Activated T-helper 1 cell treated with anti-CD3 and anti-CD28 coated beads, Interleukin-12 subunit alpha, Interleukin-12 subunit beta, Interleukin-2, Interleukin-4 antibody, amounts not matched to agents 30 ng/mL and 10 ng/mL and 1 ng/mL, durations not matched to agents 14 hours and 24 hours and 36 hours (primary cell): ENCODE measurements at places on chromosomes 4 and X.

- no peak for DNase-seq
Observed at GRCh38 chr4:138110815-138111214, 131.3 kb downstream of the SLC7A11 start.

- DNase-seq: no peak
Observed at GRCh38 chr4:24473309-24473721, 111.0 kb downstream of the DHX15 start.

DNA sequence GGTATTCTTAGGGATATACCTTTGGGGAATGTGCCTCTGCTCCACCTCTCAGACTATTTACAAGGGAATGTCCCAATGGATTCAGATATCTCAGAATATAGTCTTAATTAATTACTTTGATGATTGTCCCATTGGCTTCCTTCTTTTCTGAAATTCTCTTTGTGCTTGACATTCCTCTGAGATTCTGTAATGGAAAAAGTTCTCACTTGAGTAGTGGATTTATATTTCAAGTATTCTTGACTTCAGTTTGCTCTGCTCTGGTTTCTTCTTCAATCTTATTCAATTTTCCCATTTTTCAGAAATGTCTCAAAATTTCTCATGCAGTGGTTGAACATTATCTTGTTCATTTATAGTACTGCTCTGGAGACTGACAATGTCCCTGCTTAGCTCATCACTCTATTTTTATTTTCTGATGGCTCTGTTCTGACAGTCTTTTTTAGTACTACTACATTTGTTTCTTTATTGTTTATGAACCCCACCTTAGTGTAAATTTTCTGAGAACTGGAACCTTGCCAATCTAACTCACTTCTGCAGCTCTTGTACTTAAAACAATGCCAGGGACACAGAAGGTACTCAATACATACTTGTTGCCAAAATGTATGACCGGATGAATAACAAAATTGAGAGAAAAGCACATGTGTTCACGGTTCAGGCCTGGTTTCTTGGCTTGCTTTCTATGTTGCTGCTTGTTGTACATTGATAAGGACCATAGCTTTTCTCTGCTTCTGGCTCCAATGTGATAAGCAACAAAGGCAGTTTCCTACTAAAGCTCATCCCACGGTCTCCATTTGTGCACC is 471.7 kb downstream of the GASK1B start:
- no peak for DNase-seq

DNA sequence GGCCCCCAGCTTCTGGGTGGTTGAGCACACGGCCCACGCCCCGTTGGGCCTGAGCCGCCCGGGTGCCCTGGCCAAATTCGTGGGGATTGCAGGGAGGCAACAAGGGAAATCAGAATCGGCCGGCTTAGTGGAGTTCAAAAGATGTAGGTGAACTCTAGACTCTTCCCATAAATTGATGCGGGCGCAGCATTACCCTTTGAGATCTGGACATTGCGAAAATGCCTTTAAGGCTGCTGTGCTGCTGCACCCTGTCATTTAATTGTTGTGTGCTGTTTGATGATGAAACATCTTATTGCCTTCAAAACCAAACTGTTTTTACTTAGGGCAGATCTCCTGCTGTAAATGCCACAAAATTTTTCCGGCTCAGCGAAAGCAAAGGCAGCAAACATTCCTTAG is 409 bp upstream of the MPP1 start:
- no peak for DNase-seq

DNA sequence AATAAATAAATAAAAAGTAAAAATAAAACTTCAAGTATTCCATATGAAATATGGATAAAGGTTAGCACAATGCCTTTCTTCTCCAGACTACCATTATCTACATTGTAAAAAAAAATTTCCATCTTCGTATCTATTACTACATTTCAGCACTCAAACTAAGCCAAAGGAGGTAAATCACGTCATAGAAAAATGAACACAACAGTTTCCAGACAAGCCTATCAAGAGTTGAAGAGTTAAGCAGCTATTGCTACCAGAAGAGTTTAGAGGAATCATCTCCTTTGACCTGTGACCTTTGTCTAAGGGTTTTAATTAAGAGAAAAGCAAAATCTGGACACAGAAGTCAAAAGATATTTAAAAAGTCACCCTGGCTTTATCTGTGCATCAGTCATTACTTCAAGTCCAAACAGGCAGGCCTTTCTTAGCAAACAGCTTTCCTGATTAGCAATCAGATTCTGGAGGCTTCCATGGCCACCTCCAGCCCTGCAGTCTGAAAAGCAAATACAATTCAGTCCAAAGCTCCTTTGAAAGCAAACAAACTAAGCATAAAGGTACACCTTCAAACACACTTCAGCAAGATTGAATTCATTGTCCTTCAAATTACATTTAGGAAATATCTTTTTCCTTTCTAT is 82.2 kb downstream of the APBB2 start:
- DNase-seq: no peak

DNA sequence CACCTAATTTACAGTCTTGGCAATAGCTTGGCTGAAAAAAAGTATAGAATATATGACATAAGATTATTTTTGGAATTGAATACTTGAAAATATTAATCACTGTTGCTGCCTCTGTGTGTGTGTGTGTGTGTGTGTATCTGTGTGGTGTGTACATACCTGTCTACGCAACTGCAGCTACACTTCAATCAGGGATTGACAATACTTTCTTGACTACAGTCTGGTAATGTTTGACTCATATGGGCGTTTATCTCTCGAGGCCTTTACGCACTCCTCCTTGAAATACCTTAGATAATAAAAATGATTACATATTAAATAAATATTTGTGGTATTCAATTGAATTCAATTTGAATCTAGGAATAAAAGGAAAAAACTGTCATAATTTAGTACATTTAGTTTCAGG is 565.2 kb downstream of the PCDH18 start:
- DNase-seq: no peak

- no peak for DNase-seq
Observed at GRCh38 chrX:130158311-130158710, 7.3 kb downstream of the AIFM1 start.

GRCh38 chr4:33072298-33073089 is 2352.3 kb downstream of the PCDH7 start:
- DNase-seq: no peak

DNA sequence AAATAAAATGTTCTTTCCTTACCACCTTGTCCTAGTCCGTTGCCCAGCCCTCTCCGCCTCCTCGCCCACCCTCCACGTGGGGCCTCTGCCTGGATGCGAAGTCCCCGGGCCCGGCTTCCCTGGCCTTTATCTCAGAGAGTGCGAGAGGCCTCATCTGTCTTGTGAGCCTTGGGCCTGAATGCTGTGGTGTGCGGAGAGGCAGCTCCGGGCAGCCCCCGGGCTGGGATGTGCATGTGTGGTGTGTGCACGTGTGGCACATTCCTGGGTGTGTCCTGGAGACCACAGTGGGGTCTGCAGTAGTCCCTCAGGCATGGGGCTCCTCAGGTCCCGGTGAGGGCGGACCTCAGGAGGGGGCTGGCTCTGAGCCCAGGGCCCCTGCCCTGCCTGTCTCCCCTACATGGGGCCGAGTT is 31.4 kb downstream of the DOK7 start:
- no peak for DNase-seq

DNA sequence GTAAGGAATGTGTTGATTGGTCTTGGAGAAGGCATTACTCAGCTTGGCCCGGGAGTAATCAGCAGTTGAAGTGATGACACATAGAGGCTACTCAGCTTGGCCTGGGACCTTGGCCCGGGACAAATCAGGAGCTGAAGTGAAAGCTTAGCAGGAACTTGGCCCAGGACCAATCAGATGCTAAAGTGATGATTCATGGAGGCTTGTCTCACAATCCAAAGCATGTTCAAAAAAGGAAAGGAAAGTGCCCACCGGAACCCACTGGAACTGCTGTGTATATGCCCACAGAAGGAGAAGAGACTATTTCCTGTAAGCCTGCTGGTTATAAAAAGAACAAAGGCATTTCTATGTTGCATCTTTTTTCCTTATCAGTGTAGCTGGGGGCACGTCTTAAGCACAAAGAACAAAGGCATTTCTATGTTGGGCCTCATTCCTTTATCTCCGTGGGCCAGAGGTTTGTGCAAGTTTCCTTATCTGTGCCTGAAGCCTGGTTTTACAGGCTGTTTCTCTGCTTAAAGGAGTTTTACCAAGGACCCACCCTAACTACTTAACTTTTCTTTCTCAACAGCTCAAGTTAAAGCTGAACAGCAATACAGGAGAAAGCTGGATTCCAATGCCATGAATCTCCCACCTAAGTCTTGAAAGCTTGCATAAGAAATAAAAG is 1176.7 kb downstream of the NLGN4X start:
- no peak for DNase-seq

GRCh38 chr4:60913002-60913401 is 287.1 kb upstream of the ADGRL3 start:
- no peak for DNase-seq

DNA sequence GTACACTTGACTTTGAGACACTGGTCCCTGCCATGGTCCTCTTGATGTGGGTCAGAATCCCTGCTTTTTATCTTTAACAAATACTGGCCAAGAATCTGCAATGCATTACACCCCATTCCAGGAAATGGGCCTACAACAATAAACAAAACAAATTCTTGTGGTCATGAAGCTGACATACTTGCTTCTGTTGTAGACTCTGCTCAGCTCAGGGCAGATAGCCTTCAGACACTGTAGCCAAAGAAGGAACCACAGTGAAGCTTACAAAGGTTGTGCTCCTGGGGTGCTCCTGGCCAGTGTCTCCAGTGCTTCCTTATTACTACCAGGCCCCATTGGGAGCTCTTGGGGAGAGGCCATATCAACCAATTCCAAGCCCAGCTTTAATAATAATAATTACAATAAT is 21.8 kb downstream of the KIAA1210 start:
- DNase-seq: no peak

- no peak for DNase-seq
Observed at GRCh38 chr4:7009564-7009963, 33.6 kb upstream of the TADA2B start.

DNA sequence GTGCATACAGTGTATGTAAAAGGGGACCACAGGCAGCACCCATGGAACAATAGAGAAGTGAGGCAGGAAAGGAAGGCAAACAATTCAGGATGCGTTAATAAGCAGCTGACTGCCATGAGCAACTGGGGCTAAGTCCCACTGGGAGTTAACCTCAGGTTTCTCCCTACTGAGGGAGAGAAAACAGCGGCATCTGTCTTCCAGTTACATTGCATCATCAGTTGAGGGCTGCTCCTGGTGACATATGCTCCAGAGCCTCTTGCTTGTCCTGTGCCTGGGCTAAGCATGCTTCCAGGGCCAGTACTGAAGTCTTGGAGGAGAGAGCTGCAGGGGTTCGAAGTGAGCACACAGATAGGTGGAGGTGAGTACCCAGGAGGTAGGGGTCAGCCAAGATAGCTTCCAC is 24.3 kb downstream of the RAI2 start:
- DNase-seq: no peak

GRCh38 chr4:57850141-57850540 is 740.0 kb upstream of the IGFBP7 start:
- DNase-seq: no peak

DNA sequence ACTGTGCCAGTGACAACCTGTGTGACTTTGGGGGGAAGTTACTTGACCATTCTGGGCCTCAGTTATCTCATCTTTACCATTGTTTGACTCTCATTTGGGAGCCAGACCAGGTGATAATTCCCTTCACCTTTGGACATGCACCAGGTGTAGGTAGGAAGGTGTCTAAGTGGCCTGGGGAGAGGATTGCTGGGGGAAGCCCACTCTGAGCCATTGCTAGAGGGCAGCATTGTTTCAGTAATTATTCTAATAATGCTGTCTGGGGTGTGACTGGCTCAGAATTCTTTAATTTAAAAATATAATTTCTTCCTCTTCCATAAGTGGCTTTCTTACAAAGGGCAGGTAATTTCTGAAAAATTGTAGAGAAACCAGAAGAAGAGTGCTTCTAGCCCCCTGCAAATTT is 104.3 kb downstream of the RTL9 start:
- DNase-seq: no peak
